ENCODE measurements at places on chromosomes 16 and 17. TPM values are rescaled to one million over a fixed set of nuclear protein-coding genes. Genes with fewer than 3 reads are reported as not detected.

Gene GNAO1
- 1.8 TPM for total RNA-seq

Gene CDRT15L2
- total RNA-seq = not detected

Gene DOC2B
- total RNA-seq = 13.7 TPM

Gene CD300C
- 8.2 TPM for total RNA-seq

Gene FAM117A
- total RNA-seq = 11.8 TPM
